GM03348 (cell line): ENCODE measurements at places on chromosomes 1 and 21.
A peak's percentile ranks its signal among the peaks of the same experiment; 100 is the strongest.

DNA sequence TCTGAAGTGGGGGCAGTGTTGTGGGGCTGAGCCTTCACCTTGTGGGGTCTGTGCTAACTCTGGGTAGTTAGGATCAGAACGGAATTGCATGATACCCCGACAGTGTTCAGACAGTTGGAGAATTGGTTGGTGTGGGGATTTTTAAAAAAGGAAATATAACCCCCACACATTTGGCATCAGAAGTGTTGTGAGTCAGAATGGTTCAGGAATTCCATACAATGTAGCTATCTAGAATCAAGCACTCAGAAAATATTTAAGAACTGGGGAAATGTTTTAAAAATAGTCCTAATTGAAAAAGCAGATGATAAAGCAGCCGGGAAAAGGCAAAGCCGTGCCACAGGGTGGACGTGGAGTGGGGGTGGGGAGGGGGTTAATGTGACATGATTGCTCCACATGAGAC lies 6.5 kb upstream of the S100A7 start:
- peak; percentile 51 for DNase-seq

DNA sequence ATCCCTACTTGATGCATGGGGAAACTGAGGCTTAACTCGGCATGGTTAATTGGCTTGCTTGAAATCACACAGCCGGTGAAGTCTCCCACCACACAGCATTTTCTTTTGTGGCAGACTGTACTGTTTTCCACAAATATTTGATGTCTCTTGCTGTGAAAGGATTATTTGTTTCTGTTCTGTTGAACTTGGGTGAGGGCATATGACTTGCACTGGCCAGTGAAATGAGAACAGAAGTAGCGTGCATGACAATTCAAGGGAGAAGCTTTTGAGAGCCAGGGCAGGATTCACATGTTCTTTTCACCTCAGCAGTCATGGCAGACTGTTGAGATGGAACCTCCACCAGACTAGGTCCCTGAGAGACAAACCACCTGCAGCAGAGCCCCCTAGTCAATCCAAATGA lies 11.7 kb upstream of the AK2 start:
- DNase-seq: no peak

GRCh38 chr1:224684979-224685425 lies 68.9 kb downstream of the CNIH3 start:
- DNase-seq: no peak

DNA sequence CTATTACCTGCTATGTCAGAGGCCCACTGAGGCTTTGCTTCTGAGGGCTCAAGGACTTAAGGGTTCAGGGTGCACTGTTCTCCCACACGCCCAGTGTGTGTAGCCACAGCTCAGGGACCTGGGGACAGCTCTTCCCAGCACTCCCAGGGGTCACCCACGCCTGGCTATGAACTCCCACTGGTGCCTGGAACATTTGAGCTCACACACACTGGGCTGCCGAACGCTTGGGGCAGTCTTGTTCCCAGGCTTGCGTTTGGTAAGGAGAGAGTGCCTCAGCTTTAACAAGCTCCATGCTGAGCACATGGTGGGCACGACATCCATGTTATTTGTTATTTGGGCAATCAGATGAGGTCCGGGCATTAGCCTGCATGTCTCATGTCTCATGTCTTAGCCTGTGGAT lies 37.6 kb downstream of the STUM start:
- no peak for DNase-seq

DNA sequence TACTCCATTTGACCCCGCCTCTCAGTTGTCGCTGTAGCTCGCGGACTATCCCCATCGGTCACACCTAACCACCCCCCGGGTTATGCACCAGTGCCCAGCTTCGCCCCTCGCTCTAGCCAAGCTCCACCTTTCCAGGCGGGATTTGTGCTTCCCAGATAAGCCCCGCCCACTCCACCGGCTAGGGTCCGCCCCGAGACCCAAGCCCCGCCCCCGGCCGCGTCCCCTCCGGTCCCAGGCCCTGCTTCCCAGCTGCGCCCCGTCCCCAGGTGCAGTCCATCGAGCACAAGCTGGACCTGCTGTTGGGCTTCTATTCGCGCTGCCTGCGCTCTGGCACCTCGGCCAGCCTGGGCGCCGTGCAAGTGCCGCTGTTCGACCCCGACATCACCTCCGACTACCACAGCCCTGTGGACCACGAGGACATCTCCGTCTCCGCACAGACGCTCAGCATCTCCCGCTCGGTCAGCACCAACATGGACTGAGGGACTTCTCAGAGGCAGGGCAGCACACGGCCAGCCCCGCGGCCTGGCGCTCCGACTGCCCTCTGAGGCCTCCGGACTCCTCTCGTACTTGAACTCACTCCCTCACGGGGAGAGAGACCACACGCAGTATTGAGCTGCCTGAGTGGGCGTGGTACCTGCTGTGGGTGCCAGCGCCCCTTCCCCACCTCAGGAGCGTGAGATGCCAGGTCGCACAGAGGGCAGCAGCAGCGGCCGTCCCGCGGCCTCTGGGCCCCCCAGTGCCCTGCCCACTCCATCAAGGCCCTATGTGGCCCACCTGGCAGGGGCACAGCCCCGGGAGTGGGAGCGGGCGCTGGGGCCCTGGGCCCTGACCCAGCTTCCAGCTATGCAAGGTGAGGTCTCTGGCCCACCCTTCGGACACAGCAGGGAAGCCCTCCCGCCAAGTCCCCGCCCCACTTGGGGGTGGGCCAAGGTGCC lies 23.9 kb downstream of the CITED4 start:
- no peak for DNase-seq

- peak; percentile 16 for DNase-seq
Measured at GRCh38 chr1:27719286-27720251, 6.2 kb upstream of the FAM76A start.

DNA sequence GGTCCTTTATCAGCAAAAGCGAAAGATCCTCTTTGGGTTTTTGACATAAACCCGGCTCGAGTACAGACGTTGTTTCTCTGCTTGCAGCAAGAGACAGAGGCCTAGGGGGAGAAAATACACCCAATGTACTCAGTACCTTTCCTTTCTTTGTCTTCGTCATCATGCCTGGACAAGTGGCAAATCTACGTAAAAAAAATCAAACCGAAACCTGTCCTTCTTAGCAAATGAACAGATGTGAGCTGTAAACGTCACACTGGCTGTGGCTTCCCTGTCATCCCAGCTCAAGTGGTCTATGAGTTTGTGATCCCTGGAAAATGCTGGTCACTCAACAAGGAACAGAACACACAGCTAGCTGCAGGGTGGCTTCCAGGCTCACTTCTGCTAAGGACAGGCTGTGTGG lies 39.9 kb downstream of the STPG1 start:
- no peak for DNase-seq

DNA sequence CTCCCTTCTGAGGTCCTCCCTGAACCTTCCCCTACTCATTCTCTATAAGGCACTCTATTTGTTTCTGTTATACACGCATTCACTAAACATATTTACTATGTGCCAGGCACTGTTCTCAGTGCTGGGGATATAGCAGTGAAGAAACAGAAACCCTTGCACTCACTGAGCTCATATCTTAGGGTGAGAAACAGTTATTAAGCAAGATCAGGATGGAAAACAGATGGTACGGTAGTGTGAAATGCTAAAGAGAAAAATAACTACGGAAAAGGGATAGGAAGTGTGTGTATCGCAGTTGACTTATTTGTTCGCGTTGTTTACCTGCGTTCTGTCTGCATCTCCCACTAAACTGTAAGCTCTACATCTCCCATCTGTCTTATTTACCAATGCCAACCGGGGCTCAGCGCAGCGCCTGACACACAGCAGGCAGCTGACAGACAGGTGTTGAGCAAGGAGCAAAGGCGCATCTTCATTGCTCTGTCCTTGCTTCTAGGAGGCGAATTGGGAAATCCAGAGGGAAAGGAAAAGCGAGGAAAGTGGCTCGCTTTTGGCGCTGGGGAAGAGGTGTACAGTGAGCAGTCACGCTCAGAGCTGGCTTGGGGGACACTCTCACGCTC lies 572 bp downstream of the CYB5RL start:
- peak; percentile 28 for DNase-seq

DNA sequence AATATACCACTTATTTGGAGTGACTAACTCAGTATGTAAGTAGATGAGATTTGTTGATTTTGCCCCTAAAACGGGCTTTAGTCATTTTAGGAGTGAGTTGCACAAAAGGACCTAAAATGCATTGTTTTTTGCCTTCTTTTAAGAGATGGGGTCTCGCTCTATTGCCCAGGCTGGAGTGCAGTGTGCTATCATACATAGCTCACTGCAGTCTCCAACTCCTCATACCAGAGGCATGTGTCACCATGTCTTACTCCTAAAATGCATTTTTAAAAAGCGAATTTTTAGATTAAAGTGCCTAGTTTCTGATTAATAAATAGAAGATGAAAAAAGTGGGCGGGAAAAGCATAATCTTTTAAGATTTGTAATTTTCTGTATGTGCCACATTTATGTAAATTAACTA lies 11.5 kb upstream of the NEXN start:
- DNase-seq: peak; percentile 17

GRCh38 chr1:205783904-205784303 lies 8.6 kb upstream of the RAB29 start:
- DNase-seq: no peak

- no peak for DNase-seq
Measured at GRCh38 chr1:186899977-186900376, 71.2 kb downstream of the PLA2G4A start.

DNA sequence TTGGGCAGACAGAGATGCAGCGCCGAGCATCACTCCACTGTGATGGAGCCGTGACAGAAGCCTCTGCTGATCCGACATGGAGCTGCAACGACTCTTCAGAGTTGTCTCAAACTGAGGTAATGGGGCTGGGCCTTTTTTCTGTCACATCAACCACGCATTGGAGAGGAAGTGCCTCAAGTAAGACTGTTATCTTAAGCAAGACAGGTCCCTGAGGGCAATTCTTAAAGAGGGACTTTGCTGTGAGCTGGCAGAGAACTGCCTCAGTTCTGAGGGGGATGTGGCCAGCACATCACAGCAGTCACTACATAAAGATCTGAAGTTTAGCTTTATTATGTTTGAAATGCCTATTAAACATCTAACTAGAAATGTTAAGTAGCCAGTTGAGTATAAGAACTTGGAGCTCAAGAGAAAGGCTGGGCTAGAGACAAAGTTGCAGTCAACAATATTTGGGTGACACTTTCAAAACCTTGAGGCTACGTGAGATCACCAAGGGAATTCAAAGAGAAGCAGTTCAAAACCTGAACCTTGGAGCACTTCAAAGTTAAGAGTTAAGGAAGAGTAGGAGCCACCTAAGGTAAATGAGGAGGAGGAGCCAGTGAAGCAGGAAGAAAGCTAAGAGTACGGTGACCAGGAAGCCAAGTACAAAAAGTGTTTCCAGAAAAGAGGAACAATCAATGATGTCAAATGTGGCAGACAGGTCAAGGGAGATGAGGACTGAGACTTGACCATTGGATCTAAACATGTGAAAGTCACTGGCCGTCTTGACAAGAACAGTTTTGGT lies 54.2 kb upstream of the BCL9 start:
- no peak for DNase-seq

DNA sequence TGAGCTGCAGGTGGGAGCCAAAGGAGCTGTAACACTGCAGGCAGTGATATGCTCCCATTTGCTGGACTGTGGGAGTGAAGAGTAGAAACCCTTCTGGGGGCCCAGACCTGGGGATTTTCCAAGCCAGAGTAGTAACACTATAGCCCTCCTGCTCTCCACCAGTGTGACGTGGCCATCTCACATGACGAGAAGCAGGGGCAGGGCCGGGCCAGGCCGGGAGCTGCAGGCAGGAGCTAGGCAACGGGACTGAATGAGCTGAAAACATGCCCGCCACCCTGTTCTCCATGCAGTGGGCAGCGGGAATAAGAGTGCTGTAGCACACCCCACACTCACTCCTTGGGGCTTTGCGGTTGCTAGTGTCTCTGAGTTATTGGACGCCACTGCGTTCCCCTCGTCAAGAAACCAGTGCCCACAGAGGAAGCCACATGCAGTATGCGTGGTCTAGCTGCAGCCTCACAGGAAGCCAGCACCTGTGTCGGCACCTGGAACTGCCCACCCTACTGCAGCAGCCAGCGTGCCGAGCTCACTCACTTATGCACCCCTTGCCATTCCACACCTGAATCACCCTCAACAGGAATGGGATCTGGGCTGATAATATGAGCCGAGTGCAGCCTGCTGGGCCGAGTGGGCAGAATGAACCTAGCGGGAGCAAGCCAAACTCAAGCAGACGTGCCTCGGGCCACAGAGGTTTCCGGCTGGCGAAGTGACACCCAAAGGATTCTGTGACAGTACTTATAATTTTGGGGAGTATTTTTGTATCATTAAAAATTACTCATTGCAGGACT lies 1389.6 kb downstream of the KCNT2 start:
- no peak for DNase-seq

- DNase-seq: no peak
Measured at GRCh38 chr1:113517983-113518382, 127.7 kb downstream of the MAGI3 start.

DNA sequence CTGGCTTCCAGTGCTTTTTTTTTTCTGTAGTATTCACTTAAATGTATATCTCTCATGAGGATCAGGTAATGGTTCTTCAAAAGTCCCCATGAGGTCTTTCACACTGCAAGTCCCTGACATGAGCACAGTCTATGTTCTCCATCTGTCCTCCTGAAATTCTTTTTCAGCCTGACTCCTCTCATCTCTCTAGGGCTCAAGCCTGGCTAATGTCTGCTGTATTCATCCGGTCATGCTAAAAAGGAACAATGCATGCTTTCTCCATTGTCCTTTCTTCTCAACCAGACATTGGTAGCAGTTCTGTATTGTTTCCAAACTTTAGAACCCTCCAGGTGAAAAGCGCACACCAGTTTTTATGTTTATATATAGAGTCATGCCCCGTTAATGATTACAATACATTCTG lies 368.3 kb upstream of the OLFM3 start:
- no peak for DNase-seq

DNA sequence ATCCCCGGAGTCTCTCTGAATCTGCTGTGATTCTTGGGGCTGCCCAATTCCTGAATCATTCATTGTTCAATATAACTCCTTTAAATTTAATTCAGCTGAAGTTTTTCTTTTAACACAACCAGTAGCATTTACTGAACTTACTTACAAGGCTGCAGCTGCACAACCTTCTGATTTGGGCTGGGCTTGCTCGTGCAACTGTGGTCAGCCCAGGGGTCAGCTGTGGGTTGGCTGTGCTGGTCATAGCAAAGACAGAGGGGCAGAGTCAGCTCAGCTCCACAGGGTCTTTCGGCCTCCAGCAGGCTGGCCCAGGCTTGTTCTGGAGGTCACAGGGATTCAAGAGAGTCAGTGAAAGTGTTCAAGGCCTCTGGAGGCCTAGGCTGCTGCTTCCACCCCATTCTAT lies 186.1 kb downstream of the MATN1 start:
- DNase-seq: no peak

GRCh38 chr1:212554401-212554800 lies 54.2 kb upstream of the ATF3 start:
- no peak for DNase-seq

- DNase-seq: peak; percentile 11
Measured at GRCh38 chr1:76865696-76866286, 1.5 kb upstream of the ST6GALNAC5 start.
